ENCODE measurements at places on chromosomes 11 and 22.

GRCh38 chr11:31325160-31325559, 44.4 kb downstream of the DCDC1 start:
- no peak for DNase-seq

- no peak for DNase-seq
Observed at GRCh38 chr22:39482768-39483167, 19.3 kb upstream of the MIEF1 start.

DNA sequence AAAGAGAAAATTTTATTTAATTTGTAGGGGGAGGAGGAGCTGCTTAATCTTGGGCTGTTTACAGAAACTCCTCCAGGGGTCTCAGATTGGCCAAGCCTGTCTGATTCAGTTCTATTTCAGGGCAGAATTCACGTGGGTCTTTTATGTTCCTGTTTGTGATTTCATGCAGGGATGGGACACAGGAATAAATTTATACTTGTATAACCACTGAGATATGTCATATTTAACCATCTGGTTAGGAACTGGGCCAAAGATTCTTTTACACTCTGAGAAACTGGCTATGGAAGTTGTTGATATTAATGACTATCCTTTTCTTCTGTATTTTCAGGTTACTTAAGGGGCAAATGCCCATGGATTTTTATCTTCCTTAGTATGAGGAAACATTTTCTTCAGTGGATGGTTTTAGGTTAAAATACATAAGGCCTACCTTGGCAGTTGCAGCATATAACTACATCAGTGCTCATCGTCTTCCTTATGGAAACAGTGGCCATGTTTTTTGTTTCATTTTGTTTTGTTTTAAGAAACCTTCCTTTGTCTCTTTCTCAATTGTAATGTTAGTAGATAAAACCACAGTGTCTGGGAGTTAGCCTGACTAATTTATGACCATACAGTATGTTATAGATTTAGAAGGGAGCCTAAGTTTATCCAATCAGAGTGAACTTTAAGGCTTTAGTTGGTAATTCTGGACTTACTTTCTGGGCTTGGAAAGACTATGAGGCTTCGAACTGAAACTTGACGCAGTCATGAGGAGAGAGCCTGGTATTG, 132.4 kb upstream of the ANO3 start:
- no peak for DNase-seq

DNA sequence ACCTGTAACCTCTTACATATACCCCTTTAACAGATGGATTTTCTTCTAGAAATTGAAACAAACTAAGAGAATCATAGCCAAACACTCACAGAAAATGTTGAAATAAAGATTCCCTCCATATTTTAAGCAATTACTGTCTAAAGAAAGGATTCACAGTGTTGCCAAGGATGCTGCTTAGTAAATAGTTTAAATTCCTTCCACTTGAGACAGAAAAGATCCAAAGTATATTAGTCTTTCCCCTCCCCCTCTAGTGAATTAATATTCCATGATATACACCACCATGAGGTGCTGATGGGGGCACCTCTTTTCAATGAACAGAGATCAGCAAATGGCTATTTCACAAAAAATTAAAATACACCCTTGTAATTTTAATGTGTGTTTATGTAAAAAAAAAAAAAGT, 186.8 kb downstream of the SOX6 start:
- DNase-seq: no peak

DNA sequence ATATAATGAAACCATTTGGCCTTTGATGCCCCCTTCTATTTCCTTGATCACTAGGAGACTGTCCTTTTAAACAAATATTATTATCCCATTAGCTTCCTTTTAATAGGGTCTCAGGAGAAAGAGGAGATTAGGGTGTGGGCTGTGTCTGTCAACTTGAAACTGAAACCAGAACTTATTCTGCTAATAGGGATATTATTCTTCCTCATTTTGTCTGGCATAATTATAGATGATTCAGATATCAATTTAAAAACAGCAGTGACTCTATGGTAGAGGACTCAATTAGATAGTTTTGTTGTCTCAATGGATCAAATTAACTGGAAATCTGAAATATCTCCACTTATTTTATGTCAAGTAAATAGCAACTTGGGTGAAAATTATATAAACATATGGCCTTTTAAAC, 584.9 kb upstream of the CCDC90B start:
- DNase-seq: no peak

- no peak for DNase-seq
Observed at GRCh38 chr22:46537225-46537945, at the start of gene CELSR1. Gene CELSR1, minus strand, starts transcription at chr22:46537620. Its CDS starts 450 bp downstream, at chr22:46537170.
